ENCODE measurements at places on chromosomes 1 and 21.

DNA sequence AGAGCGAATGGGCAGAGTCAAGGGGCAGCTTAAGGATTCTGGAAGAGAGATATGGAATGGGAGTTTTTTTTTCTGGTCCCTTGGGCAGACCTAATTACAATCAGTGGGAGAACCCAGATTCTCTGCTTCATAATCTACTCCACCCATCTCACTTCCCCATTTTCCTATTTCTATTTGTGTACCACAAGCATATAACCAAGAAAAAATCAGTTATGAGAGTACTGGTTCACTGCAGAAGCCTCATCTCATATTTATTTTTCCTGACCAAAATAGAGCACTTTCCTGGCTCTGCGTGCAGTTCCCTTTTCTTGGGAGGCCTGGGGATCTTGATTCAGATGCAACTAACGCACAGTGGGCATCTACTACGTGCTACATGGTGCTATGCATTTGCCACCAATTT lies 82.2 kb upstream of the SLFNL1 start:
- no peak for DNase-seq

- peak; percentile 71 for DNase-seq
Measured at GRCh38 chr1:83998498-83999315, at the start of gene TTLL7. TSS of gene TTLL7 (minus strand) at chr1:83999132. CDS start at chr1:83952211, 46,921 bp downstream.

DNA sequence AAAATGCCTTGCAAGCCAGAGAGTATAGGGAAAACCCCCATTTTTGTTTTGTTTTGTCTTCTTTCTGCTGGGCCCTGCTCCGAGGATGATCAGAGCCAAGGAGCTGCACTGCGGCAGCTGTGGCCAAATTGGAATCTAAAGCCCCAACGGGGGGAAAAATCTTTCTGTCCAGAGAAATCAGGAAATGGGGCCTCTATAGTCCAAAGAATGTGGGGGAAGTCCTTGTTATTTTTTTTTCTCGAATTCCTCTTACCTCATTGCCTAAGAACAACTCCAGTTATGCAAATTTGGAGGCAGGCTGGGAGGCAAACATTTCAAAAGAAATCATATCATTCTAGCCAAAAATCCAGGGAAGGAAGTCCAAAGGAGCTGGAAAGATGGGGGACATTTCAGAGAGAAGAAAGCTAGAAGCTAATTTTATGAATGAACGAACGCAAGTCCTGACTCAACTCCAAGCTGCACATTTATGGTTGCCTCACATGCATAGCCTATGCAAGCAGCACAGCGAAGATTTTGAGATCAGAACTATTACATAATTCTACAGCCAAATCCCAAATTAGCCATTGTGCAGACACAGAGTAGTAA lies 263.2 kb downstream of the KCTD3 start:
- DNase-seq, result no peak

DNA sequence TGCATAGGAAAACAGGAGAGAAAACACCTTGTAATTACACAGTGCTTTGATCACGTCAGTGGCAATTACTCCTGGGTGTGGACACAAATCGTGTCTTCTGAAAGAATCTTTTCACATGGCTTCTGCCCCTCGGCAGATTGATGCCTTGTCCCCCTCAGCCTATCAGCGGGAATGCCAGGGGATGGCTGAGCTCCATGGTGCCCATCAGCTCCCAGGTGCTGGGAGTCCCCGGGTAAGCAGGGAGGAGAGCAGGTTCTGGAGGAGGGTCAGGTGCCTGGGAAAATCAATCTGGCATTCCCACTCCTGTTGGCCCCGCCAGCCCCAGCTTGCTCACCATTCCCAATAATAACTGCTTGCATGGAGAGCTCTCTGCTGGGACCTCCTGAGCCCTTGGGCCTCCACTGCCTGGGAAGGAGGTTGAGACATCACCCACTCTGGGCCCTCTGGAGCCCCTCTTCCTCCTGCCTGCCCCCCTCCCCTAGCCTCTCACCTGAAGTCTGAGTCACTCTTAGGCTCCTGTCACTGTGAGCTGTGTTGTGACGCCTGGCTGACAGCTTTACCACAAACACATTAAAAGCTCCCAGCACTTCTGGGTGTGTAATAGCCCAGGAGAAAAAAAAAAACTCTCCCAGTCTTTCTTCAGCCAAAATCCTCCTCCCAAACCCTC lies 4.9 kb downstream of the CAMK2N1 start:
- DNase-seq, result peak; percentile 47

DNA sequence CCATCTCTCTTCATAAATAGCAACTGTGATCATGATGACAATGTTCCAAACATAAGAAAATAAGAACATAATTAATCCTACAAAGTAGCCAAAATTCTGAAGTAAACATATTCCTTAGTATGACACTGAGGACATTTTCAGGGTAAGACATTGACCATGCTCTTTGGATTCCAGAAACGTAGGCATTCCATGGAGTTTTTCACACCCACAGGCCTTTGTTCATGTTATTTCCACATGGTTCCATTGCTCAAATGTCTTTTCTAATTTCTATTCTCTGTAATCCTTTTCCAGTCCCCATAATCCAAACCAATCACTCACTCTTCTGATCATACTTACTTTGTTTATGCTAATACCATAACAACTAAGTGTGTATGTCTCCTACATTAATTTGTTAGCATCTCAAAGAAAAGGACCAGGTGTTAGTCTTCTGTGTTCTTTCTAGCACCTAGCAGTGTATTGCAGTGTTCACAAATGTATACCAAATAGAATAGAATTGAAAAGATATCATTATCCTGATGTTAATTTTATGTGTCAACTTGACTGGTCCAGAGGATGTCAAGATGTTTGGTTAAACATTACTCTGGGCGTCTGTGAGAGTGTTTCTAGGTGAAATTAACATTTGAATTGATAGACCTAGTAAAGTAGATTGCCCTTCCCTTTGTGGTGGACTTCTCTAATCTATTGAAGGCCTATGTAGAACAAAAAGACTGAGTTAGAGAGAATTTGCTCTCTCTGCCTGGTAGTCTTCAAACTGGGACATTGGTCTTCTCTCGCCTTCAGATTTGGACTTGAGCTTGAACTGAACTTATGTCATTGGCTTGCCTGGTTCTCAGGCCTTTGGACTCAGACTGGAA lies 516.6 kb downstream of the PTPRC start:
- no peak for DNase-seq

DNA sequence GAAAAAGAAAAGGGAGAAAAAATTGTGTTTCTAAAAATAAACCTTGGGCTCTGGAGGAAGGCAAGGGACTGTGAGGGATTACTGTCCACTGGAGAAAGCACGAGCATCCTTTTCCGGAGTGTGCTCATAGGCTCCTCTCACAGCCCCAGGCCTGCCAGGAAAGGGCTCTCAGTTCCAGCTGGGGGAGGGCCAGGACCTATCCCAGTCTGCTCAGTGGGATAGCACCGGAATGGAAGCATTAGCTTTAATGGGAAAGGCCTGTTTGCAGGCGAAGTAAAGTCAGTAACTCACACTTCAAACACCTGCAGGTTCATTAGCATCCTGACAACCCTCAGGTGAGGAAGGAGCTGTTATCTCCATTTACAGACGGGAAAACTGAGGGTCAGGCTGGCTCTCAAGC lies 113.9 kb upstream of the USP24 start:
- peak; percentile 75 for DNase-seq

- no peak for DNase-seq
Measured at GRCh38 chr1:102045752-102046151, 49.0 kb upstream of the OLFM3 start.

GRCh38 chr1:201877877-201878401 lies 10.8 kb upstream of the SHISA4 start:
- peak; percentile 71 for DNase-seq

DNA sequence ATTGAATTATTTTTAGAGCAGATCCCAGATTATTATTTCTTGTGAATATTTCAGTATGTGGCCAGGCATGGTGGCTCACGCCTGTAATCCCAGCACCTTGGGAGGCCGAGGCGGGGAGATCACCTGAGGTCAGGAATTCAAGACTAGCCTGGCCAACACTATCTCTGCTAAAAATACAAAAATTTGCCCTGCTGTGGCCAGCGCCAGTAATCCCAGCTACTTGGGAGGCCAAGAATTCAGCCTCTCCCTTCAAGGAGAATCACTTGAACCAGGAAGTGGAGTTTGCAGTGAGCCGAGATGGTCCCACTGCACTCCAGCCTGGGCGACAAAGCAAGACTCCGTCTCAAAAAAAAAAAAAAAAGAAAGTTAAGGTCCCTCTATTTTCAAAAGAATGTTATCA lies 4.3 kb downstream of the OSBPL9 start:
- DNase-seq, result no peak

- no peak for DNase-seq
Measured at GRCh38 chr1:36797761-36798160, 236.6 kb downstream of the GRIK3 start.

DNA sequence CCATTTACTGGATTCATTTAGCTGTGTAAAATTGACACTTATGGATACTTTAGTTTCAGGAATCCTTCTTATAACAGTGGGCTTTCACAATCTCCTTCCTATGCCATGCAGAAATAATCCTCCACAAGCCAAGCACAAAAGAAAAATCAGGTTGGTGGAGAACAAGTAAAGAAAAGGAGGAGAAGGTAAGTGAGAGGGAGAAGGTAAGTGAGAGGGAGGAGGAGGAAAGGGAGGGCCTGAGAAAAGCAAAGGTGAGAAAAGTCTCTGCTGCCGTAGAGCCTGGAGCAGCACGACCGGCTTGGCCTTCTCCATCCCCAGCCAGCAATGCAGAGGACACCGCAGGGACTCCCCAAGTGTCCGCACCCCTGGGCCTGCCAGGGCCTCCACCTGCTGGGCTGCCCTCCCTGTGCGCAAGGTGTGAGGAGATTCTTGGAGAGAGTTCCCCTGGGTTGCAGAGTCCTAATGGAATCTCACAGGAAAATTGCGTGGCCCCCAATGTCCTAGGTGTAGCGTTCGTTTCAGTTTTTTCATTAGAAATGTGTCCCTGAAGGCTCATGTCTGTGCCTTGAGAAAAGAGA lies 39.0 kb downstream of the PRMT2 start:
- no peak for DNase-seq

- no peak for DNase-seq
Measured at GRCh38 chr1:2465371-2466269, 10.5 kb upstream of the PLCH2 start.

DNA sequence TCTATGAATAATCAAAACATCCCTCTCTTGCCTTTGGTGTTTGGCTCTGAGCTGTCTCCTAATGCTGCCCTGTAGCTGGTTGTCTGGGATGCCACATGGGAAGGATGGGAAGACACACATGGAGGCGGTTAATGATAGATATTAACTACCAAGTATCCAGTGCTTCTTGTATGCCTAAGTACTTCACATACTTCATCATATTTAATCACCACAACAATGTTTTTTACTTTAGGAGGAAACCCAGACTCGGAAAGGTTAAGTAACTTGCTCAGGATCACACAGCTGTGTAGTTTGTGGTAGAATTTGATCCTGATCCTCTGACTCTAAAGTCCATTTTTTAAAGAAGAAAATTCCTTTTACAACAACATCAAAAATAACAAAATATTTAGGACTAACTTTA lies 88.0 kb downstream of the HHAT start:
- no peak for DNase-seq

- peak; percentile 98 for DNase-seq
Measured at GRCh38 chr1:159881622-159882526, 18.1 kb downstream of the CFAP45 start.

GRCh38 chr1:162667381-162668080 lies 35.3 kb downstream of the DDR2 start:
- no peak for DNase-seq

GRCh38 chr1:112700290-112701226 lies 6.4 kb downstream of the RHOC start:
- peak; percentile 98 for DNase-seq

GRCh38 chr1:77036560-77036959 lies 169.3 kb downstream of the ST6GALNAC5 start:
- peak; percentile 67 for DNase-seq

DNA sequence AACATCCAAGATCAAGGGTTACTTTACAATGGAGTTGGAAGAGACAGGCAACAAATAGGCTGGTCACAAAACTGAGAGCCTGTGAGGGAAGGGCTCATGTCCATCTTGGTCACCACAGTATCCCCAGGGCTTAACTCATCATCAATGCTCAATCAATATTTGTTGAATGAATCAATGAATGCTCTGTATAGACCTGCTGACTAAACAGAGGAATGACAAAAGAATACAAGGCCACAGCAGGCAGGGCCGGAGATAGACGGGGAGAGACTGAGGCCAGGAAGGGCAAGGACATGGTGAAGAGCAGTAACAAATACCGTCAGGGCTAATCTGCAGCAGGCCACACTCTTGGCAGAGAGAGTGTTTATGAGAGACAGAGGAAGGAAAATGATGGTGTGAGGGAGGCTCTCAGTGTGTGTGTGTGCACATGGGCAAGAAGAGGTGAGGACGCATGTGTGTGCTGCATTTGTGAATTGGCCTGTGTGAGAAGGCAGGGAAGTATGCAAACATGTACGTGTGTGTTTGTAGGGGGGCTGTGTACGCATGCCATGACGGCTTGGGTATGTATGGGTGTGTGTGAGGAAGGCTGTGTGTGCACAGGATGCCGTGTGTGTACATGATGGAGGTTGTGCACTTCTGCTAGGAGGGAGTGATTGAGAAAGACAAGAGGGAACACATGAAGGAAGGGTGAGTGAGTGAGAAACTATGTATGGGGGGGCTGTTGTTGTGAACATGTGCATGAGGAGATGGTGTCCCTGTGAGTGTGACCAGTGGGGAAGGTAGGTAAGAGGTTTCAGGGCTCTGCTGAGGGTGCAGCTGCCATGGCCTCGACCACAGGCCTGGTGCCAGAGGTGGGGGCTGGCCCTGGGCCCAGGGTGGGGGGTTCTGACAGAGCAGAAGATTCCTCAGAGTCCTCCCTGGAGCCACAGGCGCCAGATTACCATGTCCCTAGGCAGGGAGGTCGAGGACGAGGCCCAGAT lies 15.4 kb downstream of the AHDC1 start:
- DNase-seq, result peak; percentile 79

DNA sequence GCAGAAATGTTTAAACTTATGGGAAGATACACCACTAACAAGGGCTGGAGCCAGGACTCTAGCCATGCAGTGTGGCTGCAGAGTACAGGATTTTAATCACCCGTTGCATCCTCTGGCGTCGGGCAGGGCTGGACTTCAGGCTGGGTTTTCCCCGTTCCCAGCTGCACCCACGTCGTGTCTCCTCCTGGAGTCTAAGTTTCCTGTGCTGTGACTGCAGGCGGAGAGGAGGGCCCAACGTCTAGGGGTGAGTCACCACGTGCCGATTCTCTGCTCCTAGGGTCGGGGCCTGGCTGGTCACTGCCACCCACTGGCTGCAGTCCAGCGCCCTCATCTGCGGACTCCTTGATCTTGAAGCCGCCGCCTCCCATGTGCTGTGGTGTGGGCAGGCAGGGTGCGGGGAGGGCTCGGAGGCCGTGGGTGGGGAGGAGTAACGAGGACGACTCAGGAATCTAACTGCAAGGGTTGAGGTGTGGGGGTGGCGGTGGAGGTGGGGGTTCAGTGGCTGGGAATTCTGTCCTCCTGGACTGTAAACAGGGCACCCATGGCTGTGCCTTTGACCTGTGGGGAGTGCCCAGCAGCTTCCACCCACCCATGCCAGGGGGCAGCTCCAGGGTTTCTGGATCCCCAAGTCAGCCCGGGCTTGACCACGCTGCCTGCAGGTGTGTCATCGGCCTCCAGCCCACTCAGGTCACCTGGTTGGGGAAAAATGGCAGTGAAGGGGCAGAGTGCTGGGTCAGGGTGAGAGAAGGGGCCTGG lies 77.8 kb downstream of the ALPL start:
- peak; percentile 94 for DNase-seq

GRCh38 chr21:28805885-28806284 lies 186.8 kb downstream of the LTN1 start:
- DNase-seq, result peak; percentile 94

- no peak for DNase-seq
Measured at GRCh38 chr1:9595156-9595967, 6.7 kb downstream of the TMEM201 start.

GRCh38 chr1:116001739-116002487 lies 25.6 kb downstream of the SLC22A15 start:
- peak; percentile 58 for DNase-seq

Measured in EH (cell line).